ENCODE measurements at places on chromosomes 2 and 18. TPM values are rescaled to one million over a fixed set of nuclear protein-coding genes. Genes with fewer than 3 reads are reported as not detected.

The HOXD13 gene
- total RNA-seq = not detected

The CDH2 gene
- total RNA-seq = 1.8 TPM

The POMC gene
- 2.9 TPM for total RNA-seq

The DAW1 gene
- total RNA-seq = not detected

The FLACC1 gene
- 2.9 TPM for total RNA-seq

The BOK gene
- total RNA-seq = 77.6 TPM

The TUBB8B gene
- not detected for total RNA-seq

The GALR1 gene
- total RNA-seq = not detected

The CCL20 gene
- total RNA-seq = 6.7 TPM

DNA sequence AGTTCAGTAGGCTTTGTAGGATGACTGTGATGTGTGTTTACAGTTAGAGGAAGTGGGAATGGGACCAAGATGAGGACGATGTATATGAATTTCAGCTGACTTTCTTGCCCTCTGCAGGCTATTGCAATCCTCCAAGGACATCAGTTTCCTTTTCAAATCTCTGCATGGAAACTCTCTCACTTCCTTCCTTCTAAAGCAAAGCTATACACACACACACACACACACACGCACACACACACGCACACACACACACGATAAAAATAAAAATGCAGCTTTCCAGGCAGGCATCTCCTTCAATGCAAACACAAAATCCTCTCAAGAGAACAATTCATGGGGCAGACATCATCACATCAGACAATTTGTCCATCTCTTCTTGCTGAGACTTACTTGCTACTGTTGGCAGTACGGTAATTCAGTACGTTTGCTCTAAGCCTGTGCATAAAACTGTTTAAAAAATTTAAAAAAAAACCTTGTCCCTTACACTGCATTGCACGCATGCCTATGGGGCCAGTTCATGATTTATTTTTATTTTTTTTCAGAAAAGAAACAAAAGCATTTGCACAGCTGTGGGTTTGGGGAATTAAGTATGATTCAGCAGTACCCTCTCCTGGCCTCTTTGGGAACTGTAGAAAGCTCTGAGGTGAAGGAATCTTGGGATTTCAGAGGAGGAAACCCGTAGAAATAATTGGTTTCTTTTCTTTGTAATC, 27.1 kb upstream of the ICOS start:
- H3K36me3 ChIP-seq = no peaks in the 10 kb centered on the region
- H3K4me1 ChIP-seq = no peaks in the 10 kb centered on the region
- no peak for DNase-seq
- H3K27ac ChIP-seq = no peak overlapping the region

DNA sequence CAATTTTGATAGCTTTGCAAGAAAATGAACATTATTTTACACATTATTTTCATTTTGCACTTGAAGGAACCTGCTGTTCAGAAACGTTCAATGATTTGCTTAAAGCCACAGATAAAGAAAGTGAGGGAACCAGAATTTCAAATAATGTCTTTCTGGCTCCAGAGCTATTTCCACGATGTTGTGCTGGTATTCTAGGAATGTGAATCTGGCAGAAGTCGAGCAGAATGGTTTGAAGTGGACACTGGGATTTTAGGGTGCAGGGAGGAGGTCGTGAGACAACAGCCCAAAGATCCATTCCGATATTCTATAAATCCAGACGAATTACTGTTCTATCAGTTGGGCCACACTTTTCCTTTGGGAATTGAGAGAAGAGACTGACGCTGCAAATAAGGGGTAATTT, 2.2 kb downstream of the CCDC102B start:
- H3K27ac ChIP-seq = no peak overlapping the region
- DNase-seq = no peak
- no peak overlapping the region for H3K4me3 ChIP-seq
- H3K27me3 ChIP-seq = no peaks in the 10 kb centered on the region

DNA sequence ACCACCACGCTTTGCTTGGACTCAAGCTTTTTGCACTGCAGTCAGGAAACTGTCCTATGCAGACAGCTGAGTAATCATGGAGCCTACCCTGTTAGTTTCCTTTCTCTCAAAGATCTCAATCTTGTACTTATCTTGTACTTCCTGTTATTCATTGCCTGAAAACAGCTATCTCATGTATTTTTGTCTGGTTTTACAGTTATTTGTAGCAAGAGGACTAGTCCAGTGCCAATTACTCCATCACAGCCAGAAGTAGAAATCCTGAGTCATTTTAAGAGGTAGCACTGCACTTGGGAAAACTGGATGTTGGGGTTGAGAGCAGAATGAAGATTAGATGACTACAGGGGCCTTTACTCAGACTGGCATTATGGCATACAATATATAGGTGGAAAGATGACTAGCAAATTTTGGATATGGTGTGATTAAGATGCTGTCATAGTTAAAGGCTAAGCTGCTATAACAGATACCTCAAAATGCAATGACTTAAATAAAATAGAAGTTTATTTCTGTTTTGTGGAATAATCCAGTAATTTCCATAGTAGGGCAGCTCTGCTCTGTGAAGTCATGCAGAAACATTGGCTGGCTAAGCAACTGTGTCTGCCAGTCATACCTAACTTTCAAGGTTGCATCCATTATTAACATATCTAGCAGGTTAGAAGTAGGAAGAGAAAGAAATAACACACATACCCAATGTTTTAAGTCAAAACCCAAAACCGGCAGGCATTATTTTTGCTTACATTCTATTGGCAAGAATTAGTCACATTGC, 21.1 kb upstream of the CHMP3 start:
- H3K4me1 ChIP-seq = no peaks in the 10 kb centered on the region
- no peaks in the 10 kb centered on the region for H3K27me3 ChIP-seq
- no peak overlapping the region for H3K27ac ChIP-seq
- no peak overlapping the region for H3K4me3 ChIP-seq
- no peaks in the 10 kb centered on the region for H3K36me3 ChIP-seq

DNA sequence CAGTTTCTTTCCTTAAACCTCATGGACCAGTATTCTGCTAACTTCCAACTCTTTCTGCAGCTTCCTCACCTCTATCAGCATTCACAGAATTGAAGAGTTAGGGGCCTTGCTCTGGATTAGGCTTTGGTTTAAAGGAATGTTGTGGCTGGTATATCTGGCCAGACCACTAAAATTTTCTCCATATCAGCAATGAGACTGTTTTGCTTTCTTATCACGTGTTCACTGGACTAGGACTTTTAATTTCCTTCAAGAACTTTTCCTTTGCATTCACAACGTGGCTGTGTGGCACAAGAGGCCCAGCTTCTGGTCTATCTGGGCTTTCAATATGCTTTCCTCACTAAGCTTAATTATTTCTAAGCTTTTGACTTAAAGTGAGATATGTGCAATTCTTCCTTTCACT, 33.4 kb downstream of the SP3 start:
- H3K27me3 ChIP-seq = no peaks in the 10 kb centered on the region
- no peak overlapping the region for H3K27ac ChIP-seq
- no peak overlapping the region for H3K4me3 ChIP-seq
- H3K4me1 ChIP-seq = peaks cover 5% of the 10 kb centered on the region
- DNase-seq = no peak

- H3K27ac ChIP-seq = no peak overlapping the region
- H3K4me3 ChIP-seq = no peak overlapping the region
- no peak for DNase-seq
- H3K27me3 ChIP-seq = no peaks in the 10 kb centered on the region
Observed at GRCh38 chr2:47221039-47221438, 65.9 kb upstream of the STPG4 start.

GRCh38 chr2:88671786-88672427, 19.6 kb upstream of the RPIA start:
- H3K36me3 ChIP-seq = no peaks in the 10 kb centered on the region
- H3K27me3 ChIP-seq = no peaks in the 10 kb centered on the region
- no peak overlapping the region for H3K27ac ChIP-seq
- peak overlapping the region; percentile 17 for H3K4me3 ChIP-seq
- DNase-seq = no peak

- H3K36me3 ChIP-seq = no peaks in the 10 kb centered on the region
- DNase-seq = no peak
- H3K27me3 ChIP-seq = no peaks in the 10 kb centered on the region
- no peak overlapping the region for H3K4me3 ChIP-seq
Observed at GRCh38 chr18:6488956-6489355, 74.2 kb upstream of the L3MBTL4 start.

DNA sequence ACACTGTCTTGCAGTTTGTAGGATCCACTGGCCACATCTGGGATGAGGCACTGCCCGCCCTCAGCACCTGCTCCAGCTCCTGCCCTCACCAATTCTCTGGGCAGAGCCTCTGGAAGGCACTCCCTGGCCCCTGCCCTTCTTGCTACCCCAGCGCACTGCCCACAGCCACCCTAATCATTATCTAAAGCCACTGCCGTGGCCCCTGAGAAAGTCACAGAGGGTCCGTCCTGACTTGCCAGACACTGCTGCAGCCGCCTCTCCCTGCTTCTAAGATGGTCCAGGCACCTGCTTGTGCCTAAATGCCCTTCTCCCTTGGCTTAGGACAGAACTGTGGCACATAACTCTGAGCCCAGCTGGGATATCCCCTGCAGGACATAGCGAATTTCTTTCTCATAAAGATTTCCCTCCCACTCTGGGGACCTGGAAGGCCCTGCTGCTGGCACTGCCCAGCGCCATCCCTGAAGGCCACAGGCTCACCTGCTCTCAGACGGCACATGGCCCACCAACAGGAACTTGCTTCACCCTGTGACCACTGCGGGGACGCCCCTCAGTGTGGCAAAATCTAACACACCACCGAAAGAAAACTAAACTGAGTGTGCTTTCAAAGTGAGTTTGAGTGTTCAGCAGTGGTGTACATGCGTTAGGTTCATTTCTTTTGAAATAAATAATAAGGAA, 244.9 kb downstream of the HDAC4 start:
- no peaks in the 10 kb centered on the region for H3K4me1 ChIP-seq
- no peak overlapping the region for H3K27ac ChIP-seq
- H3K4me3 ChIP-seq = no peak overlapping the region
- H3K36me3 ChIP-seq = no peaks in the 10 kb centered on the region
- no peaks in the 10 kb centered on the region for H3K27me3 ChIP-seq
- no peak for DNase-seq

GRCh38 chr2:73983322-73984202, 1.1 kb upstream of the TET3 start:
- H3K36me3 ChIP-seq = no peaks in the 10 kb centered on the region
- no peaks in the 10 kb centered on the region for H3K27me3 ChIP-seq
- peak overlapping the region; percentile 91 for H3K27ac ChIP-seq
- H3K4me1 ChIP-seq = peaks cover 12% of the 10 kb centered on the region
- DNase-seq = peak; percentile 95
- peak overlapping the region; percentile 83 for H3K4me3 ChIP-seq

GRCh38 chr18:75003039-75003438, 205.9 kb downstream of the PTGR3 start:
- no peak for DNase-seq
- H3K27me3 ChIP-seq = no peaks in the 10 kb centered on the region
- H3K36me3 ChIP-seq = no peaks in the 10 kb centered on the region
- no peak overlapping the region for H3K27ac ChIP-seq
- H3K4me3 ChIP-seq = no peak overlapping the region
- no peaks in the 10 kb centered on the region for H3K4me1 ChIP-seq

- no peaks in the 10 kb centered on the region for H3K4me1 ChIP-seq
- no peak for DNase-seq
- no peak overlapping the region for H3K4me3 ChIP-seq
Observed at GRCh38 chr2:31275976-31276375, 42.0 kb downstream of the EHD3 start.

DNA sequence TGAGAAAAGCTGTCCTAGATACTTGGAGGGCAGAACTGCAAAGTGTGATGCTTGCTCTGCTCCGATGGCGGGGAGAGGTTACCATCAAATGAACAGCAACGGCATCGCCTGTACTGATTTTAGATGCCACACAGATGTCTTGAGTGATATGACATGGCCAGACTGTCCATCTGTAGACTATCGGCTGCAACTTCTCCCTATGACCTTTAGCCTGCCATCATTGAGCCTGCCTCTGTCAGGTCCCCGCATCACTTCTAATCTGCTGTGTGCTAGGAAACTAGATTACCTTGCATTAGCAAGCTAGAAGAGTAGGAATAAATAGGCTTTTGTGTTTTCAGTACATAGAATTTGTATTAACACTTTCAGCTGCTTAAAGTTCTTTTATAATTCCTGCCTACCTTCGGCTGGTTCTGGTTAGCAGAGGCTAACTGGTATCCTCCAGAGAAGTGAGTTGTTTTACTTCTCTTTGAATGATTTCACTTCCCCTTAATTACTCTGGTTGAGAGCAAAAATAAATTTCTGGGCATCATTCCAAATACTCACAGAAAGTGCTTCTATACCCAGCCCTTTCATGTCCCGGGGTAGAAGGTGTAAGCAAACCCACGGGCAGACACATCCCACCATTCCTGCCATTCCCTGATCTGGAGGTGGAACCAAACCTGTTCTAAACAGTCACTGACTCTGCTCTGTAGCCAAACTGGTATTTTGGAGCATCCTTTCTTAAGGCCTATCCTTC, 24.0 kb downstream of the GAREM2 start:
- no peak overlapping the region for H3K27ac ChIP-seq
- H3K4me1 ChIP-seq = no peaks in the 10 kb centered on the region
- H3K27me3 ChIP-seq = no peaks in the 10 kb centered on the region
- H3K4me3 ChIP-seq = no peak overlapping the region
- DNase-seq = no peak

- no peak overlapping the region for H3K27ac ChIP-seq
- H3K27me3 ChIP-seq = peaks cover 22% of the 10 kb centered on the region
- H3K36me3 ChIP-seq = no peaks in the 10 kb centered on the region
- DNase-seq = no peak
- H3K4me1 ChIP-seq = peaks cover 25% of the 10 kb centered on the region
Observed at GRCh38 chr2:172084645-172085459, 455 bp upstream of the DLX1 start.

GRCh38 chr2:3626812-3627499, 31.0 kb upstream of the ALLC start:
- no peak for DNase-seq
- no peak overlapping the region for H3K4me3 ChIP-seq
- no peaks in the 10 kb centered on the region for H3K36me3 ChIP-seq
- no peaks in the 10 kb centered on the region for H3K4me1 ChIP-seq
- peak overlapping the region; percentile 61 for H3K27ac ChIP-seq
- no peaks in the 10 kb centered on the region for H3K27me3 ChIP-seq

GRCh38 chr2:158089322-158089721, 12.4 kb upstream of the UPP2 start:
- no peaks in the 10 kb centered on the region for H3K36me3 ChIP-seq
- no peaks in the 10 kb centered on the region for H3K4me1 ChIP-seq
- no peak overlapping the region for H3K27ac ChIP-seq

GRCh38 chr2:182891611-182892010, 25.2 kb upstream of the FRZB start:
- no peaks in the 10 kb centered on the region for H3K36me3 ChIP-seq
- H3K4me1 ChIP-seq = no peaks in the 10 kb centered on the region
- no peak overlapping the region for H3K27ac ChIP-seq
- H3K4me3 ChIP-seq = no peak overlapping the region

- H3K36me3 ChIP-seq = no peaks in the 10 kb centered on the region
- H3K4me3 ChIP-seq = no peak overlapping the region
- no peaks in the 10 kb centered on the region for H3K27me3 ChIP-seq
- no peak for DNase-seq
- H3K4me1 ChIP-seq = no peaks in the 10 kb centered on the region
Observed at GRCh38 chr2:73053316-73054114, 18.0 kb downstream of the SFXN5 start.

- no peak overlapping the region for H3K27ac ChIP-seq
- no peak overlapping the region for H3K4me3 ChIP-seq
- H3K4me1 ChIP-seq = no peaks in the 10 kb centered on the region
- H3K27me3 ChIP-seq = no peaks in the 10 kb centered on the region
Observed at GRCh38 chr2:96685577-96686459, 43.3 kb downstream of the FER1L5 start.

Measured in breast epithelium (tissue), 4 donors.